ENCODE measurements at places on chromosomes 1 and 21.

DNA sequence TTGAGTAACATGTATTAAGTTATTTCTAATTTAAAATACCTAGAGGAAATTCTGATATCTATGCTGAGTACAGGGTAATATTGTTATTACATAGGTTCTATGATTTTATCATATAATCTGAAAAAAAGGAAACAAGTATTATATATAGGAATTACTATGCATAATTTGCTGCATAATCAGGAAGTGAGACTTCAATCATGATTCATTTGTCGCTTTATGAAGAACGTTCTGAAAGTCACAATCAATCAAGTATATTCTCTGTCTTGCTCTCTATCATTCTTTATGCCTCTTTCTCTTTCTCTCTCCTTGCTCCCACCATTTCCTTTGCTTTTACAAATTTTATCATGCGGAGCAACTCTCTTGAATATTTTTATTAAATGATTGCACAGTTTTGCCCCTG is 1130.3 kb downstream of the PLA2G4A start:
- DNase-seq, result no peak

GRCh38 chr1:30418939-30419720 is 304.3 kb downstream of the MATN1 start:
- no peak for DNase-seq

DNA sequence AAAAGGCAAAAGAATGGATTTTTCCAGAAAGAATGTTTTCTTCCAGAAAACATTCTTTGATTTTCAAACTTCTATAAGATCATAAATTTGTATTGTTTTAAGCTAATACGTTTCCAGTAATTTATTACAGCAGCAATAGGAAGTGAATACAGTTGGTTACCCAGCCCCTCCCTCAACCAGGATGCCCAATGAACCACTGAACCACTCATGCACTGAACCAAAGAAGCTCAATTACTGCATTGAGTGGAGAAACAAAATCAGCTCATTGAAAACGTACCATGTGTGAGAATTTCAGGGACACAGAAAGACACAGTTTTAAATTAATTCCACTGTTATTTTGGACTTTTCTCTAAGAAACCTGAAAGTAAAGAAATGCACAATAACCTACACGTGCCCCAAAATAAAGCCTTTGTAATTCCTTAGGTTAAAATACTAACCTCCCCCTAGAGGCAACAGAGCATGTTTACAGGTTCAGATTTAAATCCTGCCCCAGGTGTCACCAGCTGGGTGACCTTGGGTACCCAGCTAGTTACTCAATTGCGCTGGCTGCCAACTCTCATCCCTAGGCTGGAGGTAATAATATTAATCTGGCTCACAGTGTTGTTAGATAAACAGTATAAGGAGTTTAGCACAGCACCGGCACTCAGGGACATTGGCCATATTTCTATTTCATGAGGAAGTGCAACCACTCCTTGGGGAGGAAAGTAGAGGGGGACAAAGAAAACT is 111.7 kb downstream of the NMNAT2 start:
- DNase-seq, result peak; percentile 4

GRCh38 chr21:42208801-42209490 is 10.0 kb upstream of the ABCG1 start:
- DNase-seq, result no peak

DNA sequence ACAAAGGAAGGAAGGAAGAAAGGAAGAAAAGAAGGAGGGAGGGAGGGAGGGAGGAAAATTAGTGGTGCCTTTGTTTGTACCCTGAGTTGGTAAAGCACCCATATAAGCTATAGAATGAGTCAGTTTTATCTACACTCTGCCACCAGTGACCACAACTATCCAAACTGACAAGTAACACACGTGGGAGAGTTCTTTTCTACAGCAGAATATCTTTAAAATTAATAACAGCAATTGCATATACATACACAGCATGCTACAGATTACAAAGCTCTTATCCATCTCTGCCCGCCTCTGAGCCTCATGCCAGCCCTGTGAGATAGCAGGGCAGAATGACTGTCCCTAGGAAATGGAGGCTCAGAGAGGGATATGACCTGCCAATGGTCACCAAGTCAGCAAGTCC is 20.3 kb downstream of the CDCP2 start:
- no peak for DNase-seq

DNA sequence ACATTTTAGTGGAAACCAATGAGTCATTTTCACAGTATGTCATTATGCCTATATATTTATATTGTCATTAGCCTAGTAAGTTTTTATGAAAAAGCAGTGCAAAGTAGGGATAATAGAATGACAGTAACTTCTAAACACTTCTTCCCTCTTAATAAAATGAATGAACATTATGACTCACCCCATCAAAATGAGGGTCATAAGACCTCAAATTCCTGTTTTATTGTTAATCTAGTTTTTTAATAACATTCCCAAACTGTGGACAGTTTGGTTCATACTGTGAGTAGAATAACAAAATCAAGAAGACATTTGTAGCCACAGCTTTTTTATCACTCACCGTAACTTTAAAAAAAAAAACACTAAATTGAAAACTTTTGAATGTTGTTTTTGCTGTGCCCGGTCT is 160.5 kb downstream of the LRRC40 start:
- DNase-seq, result no peak

DNA sequence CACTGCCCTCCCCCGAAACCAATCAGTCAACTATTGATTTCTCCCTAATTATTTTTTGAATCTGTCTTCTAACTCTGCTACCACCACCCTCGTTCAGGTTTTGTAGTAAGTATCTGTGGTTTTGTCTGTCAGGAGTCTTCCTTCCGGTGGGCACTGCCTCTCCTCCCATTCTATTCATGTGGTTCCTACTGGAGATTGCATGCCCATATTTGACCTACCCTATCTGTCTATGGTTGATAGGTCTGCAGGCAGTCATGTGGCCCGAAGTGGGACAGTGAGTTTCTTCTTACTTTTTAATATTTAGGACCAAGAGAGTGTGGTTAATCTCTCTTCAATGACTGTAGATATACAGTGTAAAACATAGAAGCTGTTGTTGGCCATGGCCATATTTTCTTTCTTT is 17.8 kb upstream of the MAST2 start:
- no peak for DNase-seq

DNA sequence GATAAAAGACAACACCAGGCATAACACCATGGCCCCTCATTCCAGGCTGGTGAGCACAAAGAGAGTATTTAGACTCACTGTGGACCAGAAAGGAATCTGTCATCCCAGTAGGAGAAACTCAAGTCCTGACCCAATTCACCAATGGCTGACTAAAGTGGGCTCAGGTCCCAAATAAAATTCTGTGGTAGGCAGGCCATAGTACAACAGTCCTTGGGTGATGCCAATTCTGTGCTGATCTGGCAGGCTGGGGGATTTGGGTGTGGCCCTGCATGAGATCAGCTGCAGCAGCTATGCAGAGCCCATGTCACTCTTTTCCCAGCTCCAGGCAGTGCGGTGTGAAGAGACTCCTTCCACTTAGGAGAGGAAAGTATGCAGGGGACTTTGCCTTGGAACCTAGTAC is 245.1 kb downstream of the LBR start:
- DNase-seq, result no peak

DNA sequence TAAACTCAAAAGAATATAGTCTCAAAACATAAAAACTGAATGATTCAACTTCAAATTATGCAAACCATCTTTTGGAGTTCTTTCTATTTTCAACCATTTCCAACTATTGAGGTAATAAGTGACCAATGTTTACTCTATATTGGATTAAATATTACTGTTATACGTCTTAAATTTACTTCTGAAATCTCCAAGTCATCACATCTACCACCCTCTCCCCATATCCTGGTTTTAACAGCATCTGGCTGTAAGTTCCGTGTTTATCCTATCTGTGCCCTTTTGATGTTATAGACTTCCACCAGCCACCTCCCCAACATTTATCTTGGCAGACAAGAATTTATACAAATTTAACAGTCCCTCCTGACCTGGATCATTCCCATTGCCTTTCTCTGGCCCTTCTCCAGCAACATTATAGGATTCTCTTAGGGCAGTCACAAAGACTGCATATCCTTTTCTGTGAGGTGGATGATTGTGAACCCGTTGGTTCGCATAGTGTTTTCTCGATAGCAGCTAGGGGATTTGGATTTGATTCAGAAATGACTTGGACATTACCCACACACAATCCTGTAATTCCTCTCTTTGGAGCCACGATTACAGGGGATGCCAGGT is 313.4 kb upstream of the FMN2 start:
- DNase-seq, result no peak

DNA sequence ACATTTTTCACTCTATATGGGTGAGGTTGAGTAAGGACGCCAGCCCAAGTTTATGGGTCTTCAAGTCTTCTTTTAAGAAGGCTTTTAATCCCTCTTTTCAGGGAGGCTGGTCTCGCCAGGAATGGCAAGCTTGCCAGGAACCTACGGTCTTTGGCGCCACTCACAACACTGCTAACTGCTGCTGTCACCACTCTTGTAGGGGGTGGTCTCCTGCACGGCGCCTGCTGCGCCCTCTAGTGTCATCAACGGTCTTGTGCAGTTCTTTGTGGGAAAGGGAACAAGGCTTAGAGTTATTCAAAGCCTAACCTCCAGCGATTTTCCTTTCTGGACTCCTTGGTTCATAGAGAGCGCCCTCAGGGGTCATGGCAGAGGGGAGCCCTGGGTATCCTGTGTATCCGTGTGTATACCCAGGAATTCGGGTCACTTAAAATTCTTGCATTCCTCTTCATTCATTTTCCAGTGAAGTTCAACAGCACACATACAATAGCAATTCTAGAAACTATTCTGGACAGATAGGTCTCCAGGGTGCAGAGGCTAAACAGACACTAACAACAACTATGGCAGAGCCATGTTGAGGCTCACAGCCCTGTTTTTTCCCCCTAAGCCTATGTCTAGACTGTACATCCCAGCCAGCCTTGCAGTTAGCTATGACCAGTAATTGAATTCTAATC is 392.8 kb upstream of the CAMK1G start:
- DNase-seq, result peak; percentile 5

- no peak for DNase-seq
These were observed 964.1 kb downstream of the TTLL7 start for GRCh38 chr1:83034851-83035250.
